ENCODE measurements at places on chromosomes 5 and 9.

DNA sequence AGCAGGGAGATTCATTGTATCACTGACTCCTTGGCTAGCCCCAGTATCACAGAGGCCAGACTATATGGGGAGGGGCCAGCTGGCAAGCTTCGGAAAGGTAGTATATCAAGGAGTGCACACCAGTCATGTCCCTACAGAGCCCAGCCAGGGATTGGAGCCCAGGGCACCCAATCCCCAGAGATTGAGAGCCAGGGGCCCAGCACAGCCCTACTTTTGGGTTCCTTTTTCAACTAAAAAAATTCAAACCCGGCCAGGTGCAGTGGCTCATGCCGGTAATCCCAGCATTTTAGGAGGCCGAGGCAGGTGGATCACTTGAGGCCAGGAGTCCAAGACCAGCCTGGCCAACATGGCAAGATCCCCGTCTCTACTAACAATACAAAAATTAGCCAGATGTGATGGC is 5.4 kb upstream of the MYORG start:
- no peak for DNase-seq

- DNase-seq: no peak
Observed at GRCh38 chr5:147601652-147602051, 91.8 kb upstream of the DPYSL3 start.

DNA sequence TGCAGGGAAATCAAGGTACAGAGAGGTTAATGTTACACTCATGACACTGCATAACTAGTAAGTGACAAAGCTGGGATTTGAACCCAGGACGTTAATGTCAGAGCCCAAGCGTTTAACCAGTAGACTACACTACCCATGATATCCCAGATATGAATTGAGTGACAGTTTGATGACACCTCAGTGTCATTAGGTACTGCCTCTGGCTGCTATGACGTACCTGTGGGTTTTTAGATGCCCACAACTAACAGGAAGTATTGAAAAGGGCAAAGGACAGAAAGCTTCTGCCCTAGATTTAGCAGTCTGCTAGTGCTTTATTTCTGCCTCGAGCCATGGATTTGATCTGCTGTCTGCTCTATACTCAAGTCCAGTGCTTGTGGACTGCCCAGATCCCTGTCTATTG is 56.2 kb downstream of the GLRA1 start:
- DNase-seq: no peak

DNA sequence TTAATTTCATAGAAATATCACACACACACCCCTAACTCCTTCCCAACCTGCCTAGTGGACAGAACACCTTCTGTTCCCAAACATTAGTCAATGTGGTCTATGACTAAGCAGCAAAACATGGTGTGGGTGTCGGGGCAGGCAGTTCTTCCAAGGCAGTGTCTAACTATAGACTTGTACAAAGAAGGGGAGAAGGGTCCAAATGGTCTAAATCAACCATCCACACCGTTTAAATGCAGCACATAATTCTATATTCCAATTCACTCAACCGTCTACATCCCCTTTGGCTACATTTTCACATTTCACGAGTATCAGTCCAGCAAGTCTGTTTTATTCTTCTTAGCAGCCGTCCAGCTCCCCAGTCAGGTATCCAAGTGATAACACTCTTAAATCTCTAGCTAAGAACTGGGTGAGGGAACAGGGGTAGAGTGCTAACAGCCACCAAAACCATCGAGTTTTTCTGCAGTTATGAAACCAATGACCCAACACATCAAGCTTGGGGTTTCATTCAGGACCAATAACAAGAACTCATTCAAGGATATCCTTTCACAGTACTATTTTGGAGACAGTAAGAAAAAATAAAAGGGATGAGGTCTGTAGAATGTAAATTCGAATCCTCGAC is 3.3 kb downstream of the ZNF608 start:
- DNase-seq: no peak

DNA sequence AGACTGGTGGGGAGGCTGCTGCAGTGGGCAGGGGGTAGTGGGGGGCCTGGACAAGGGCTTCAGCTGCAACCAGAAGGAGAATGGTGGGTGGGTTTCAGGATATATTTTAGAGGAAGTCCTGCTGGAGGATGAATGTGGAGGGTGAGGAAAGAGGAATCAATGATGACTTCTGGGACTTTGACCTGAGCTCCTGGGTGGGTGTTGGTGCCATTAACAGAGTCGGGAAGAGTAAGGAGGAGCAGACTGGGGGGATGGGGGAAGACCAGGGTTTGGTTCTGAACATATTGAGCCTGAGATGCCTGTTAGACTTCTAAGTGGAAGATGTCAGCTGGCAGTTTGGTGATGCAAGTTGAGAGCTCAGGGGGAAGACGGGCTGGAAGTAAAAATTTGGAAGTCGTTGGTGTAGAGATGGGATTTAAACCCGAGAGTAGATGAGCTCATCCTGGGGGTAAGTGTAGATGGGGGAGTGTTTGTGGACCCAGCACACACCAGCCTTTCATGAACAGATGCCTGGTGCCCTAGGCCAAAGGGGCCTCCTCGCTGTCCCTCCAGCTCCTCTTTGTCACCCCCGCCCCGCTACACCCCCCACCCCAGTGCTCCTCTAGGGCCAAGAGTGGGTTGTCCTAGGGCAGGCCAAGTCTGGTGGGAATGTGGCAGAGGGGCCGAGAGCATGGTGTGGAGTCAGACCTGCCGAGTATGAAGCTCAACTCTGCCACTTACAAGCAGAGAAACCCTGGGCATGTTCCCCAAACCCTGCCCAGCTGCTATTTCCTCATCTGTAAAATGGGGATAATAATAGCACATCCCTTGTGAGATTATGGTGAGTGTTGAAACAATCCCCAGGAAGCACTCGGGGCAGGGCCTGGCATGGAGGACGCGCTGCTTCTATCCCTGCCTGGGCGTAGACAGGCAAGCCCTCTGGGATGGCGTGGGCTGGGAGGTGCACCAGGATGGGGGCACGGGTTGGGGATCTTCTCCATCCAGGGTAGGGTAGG is 4.0 kb downstream of the DNM1 start:
- DNase-seq: no peak

- no peak for DNase-seq
Observed at GRCh38 chr5:131845828-131846227, 49.0 kb upstream of the FNIP1 start.

- DNase-seq: no peak
Observed at GRCh38 chr9:73133921-73134407, 17.7 kb upstream of the ANXA1 start.

DNA sequence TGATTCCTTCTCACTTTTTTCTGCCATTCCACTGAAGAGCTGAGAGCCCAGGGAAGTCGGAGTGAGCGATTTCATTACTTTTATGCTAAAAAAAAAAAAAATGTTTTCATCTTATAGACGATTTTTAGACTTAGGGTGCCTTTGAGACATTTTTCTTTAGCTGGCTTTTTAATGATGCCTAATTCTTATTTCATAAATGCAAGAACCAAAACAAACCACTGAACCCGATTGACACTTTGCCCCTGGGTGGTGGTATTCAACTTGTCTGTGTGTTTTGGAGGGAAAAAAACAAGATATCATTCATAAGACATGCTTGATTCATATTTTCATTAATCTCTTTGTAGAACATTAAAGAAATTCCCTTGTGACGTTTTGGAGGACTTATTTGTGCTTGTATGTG is 2.4 kb downstream of the TLE4 start:
- DNase-seq: no peak

GRCh38 chr9:132116583-132116982 is 36.9 kb upstream of the MED27 start:
- no peak for DNase-seq

DNA sequence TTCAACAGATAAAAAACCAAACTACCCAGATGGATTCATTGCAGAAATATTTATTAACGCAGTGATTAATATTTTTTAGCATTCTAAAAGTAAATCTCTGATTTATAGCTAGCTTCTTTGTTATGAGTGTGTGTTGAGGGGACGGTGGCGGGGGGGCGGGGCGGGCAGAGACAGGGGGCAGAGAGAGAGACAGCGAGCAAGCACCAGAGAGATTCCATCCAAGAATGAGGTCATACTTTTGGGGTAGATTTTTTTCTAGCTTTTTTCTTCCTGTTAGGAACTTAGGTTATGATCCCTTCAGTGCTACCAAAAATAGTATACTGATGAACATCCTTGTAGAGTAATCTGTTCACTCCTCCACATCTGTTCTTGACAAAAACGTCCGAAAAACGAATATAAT is 500 bp upstream of the ZNF883 start:
- DNase-seq: no peak

GRCh38 chr5:107514305-107514704 is 156.4 kb downstream of the EFNA5 start:
- no peak for DNase-seq

DNA sequence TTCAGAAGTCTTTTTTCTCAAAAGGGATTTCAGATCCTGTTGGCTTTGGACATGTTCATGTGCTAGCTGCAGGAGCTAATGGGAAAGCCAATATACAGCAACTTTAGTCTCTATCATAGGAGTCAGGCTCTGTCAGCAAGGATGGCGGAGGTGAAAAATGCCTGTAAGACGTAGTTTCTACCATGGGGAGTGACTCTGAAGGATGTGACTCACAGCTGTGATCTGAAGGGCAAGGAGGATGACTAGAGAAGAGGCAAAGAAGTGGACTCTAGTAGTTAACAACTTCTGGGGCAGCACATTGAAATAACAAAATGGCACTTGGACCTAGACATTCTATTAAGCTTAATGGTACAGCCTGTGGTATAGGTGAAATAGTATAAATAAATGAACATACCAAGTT is 3.1 kb upstream of the NDUFS4 start:
- no peak for DNase-seq

DNA sequence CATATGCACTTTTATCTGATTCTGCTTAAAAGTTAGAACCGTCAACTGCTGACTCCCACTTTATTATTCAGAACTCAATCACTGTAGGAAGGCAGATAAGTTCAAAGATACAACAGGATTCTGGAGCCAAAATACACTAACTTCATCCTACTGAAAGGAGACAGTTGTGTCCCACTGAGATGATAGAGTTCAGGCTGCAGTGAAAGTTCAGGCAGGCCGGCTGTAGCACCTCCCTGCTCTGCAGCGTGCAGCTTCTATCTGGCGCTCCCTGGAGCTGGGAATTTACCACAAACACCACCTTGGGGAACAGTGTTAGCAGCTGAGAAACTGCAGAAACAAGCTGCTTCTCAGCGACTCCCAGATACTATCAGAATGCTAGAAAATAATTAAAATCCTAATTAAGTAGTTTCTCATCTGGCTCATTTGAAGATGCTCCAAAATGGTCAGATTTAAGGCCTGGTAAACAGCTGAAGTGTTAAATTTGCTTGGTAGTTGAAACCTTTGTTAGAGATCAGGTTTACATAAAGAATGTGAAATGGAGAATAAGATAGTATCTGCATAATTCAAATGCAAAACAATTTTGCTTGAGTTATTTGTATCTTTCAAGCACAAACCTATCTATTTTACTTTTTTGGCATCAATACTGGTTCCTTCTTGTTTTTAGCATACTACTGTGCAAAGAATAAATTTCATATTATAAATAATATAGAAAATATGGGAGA is 52.3 kb upstream of the CNTLN start:
- DNase-seq: no peak

DNA sequence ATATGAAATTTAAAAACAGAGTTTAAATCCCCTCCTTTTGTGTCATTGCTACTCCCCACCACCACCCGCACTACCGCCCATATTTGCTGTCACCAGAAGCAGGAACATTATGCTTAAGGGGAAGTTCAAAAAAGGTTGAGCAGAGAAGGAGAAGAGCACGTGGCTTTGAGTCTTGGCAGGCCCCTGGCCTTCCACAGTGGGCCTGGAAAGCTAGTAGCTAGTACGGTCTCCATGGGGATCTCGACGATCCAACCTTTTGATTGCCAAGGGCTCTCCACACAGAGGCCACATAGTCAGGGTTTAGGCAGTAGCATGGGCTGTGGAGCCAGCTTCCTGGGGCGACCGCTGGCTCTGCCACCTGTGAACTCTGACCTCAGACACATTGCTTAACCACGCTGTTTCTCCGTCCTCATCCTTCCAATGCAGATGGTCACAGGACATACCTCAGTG is 90.1 kb downstream of the GOLPH3 start:
- no peak for DNase-seq

DNA sequence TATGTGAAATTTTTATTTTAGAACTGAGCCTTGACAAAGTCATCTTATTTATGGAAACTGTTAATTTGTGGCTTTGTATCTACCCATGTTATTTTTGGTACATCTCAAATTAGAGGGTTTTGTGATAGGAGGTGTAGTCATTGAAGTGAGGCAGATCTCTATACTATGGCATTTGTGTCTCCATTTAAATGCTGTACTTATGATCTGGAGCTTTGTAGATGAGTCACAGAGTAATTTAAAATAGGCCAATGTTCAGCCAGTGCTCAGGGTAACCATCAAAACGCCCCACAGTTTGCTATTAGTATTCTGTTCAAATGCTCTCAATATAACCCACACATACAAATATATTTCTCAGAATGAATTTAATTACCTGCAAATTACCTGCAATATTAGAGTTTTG is 351.5 kb upstream of the KLF9 start:
- no peak for DNase-seq

- no peak for DNase-seq
Observed at GRCh38 chr5:132499440-132500243, 9.1 kb upstream of the IRF1 start.

GRCh38 chr5:168184103-168184502 is 107.3 kb upstream of the WWC1 start:
- DNase-seq: no peak

DNA sequence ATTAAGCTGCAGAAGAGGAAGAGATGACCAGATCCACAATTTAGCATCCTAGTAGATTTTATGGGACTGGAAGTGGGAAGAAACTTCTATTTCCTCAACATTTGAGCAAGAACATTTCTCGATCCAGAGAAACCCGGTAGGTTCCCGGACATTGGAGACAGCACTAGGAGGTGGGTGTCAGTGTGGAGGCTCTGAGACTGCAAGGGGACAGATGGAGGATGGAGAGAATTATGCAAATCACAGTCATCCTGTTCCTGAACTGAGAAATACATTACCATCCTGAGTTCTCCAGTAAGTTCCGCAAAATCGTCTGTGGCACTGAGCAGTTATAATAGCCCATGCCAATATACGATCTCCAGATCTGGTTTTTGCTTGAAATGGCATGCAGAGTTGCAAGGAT is 25.6 kb downstream of the GLDC start:
- no peak for DNase-seq

GRCh38 chr5:136230176-136230575 is 37.2 kb upstream of the SMIM32 start:
- no peak for DNase-seq

DNA sequence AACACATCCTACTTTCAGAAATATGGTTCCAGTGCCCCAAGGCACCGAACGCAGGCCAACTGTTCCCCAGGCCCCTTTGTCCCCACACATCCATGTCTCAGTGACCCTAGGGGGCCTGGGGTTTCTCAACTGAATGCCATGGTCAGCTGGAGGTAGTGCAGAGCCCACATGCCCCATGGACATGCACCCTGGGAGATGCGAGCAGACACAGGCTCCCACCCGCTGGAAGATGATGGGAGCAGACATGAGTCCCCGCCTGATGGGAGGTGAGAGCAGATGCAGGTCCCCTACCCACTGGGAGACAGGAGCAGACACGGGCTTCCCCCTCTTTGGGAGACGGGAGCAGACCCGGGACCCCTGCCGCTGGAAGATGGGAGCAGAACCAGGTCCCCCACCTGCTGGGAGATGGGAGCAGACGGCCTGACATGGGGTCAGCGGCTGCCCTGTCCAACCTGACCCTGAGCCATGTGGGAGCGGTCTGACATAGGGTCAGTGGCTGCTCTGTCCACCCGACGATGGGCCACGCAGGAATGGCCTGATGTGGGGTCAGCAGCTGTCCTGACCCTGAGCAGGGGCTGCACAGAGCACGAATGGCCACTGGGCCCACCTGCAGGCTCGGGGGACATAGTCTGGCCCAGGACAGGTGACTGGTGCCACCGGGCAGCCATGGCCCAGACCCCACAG is 18.4 kb downstream of the ZDHHC11B start:
- no peak for DNase-seq
